Cortex of kidney (tissue), 1 donor: ENCODE measurements at places on chromosomes 1 and 21.
A peak's percentile ranks its signal among the peaks of the same experiment; 100 is the strongest.

DNA sequence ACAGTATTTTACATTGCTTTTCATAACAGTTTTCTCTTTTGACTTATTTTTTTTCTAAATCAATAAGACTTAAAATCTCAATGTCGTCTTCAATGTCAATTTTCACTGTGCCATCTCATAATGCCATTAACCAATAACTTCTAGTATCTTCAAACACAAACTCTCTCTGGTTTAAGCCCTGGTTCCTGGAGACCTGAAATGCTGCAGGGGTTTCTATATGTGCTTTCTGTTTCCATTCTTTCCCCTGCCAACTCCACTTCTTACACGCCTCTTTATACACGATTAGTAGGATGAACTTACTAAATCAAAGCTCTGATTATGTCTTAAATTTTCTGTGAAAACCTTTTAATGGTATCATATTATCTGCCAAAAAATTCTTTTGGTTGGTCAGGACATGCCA is 191.4 kb downstream of the AMY1C start:
- no peak for DNase-seq

- no peak for DNase-seq
Observed at GRCh38 chr1:154849645-154850131, 20.4 kb downstream of the KCNN3 start.

DNA sequence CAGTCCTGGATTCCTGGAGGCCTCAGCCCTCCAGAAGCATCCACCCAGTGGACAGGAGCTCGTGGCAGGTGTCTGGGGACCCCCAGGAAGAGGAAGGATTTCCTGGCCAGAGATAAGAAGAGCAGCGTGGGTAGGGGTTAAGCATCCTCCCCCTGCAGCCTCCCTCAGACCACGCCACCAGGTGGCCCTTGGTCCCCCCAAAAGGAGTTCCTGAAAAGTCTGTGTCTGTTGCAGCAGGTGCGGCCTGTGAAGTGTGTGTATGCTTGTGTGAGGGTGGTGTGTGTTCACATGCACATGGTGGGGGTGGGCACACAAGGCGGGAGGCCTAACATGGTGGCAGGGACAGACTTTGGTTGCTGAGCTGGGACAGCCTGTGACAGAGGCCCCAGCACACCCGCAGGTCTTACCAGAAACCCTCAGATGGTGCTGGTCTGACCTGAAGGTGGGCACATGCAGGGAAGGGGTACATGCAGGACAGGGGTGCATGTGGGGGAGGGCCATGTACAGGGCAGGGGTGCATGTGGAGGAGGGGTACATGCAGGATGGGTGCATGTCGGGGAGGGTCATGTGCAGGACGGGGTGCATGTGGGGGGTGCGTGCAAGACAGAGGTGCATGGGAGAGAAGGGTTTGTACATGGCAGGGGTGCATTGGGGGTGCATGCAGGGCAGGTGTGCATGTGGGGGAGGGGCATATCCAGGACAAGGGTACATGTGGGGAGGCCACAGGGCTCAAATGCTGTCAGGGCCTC is 18.2 kb upstream of the RUNX3 start:
- DNase-seq = no peak

GRCh38 chr1:165845992-165846748 is 18.8 kb downstream of the UCK2 start:
- no peak for DNase-seq

DNA sequence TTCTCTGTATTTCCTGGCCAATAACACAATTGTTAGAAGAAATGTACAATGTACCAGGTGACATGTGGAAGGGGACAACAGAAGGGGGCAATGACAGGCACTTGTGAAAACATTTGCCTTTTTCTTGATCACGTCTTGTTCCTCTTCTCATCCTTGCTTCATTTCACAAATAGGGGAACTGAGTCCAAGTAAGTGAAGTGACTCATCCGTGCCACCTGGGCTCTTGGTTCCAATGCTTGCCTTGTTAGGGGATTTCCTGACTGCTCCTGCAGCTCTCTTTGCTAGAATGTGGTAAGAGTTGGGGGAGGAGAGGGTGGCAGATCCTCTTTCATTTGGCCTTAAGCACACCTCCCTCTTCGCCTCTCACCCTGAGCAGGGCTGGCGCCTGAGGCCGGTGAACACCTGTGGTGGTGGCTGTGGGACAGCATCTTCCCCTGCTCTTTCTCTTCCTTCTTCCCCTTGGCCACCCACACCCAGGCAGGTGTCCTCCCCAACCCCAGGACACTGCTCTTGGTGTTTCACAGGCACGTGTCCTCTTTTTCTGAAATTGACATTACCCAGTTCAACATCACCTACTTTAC is 2.2 kb upstream of the RHEX start:
- no peak for DNase-seq

DNA sequence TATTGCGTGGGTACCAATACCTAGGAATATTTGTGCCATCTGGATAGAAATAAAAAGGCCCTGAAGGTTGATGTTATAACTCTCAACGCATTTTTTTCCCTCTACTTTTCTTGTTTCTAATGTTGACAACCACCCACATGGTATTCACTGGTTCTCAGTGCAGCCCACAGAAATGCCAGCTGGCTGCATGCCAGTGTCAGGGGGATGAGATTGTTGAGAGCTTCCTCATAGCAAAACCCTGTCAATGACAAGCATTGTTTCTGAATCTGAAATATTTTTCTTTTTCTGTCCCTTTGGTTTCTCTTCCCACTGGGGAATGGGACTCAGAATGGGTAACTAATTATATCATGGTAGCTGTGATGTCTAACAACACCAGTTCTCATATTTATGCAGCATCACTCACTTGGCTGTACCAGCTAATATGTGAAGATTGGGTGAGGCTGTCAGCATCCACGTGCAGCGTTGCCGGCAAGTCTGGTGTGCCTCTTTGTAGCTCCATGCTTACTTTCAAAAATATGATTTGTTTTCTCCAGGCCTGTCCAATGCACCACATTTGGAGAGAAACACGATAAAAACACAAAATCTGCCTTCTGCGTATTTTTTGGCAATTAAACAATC is 284.6 kb downstream of the PTBP2 start:
- DNase-seq = no peak

DNA sequence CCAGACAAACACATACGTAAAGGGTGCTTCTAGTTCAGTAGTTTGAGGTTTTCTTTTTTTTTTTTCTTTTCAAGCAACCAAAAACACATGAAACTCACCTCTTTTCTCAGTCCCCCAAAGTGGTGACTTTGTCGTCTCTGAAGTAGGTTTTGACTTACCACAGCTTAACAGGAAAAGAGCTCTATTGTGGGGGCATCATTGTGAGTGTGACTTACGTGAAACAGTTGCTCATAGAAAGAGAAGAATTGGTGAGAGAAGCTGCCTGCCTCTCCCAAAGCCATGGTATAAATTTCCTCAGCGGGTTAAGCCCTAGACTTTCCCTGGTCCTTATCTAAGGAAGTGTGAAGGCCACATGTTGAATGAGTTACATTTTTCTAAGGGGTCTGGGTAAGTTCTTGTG is 11.9 kb downstream of the FASLG start:
- no peak for DNase-seq

DNA sequence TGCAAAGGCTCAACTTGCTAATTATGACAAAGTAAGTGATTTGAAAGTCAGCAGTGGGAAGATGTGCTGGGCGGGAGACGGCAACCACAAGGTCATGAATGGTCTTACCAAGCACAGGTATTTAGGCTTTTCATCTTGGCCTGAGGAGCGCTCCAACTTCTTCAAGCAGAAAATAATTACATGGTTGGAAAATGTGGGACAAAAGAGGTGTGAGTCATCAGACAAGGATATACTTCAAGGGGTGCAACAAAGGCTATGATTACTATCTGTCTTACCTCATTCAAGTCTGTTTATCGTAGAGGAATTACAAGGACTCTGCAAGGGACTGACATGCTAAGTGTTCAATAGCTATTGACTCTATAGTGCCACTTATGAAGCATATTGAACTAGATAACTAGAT is 2005.7 kb downstream of the MRPL39 start:
- no peak for DNase-seq

DNA sequence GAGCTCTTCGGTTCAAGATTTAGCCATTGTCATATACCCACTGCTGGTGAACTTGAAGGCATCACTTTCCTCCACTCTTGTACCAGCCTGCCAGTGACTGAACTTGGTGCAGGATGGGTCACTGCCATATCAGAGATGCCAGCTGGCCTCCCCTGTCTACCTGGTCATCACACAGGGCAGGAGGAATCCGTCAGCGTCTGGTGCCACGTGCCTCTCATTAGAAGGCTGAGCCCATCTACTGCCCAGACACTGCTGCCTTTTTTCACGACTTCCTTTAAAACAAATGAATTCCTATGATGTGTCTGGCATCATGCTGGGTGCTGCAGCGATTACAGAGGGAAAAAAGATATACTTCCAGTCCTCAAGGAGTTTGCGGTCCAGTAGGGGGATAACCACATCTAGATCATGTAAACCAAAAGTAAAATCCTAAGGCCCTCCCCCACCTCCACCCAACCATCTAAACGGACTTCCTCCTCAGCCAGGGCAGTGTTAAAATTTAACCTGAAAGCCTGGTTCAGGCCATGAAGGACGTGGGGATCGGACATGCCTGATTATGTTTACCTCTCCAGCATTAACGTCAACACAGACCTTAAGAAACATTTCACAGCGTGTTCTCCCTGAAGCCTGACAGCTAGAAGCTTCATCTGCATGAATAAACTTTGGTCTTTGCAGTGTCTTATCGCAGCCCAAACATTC is 29.2 kb upstream of the PDE9A start:
- DNase-seq = no peak

DNA sequence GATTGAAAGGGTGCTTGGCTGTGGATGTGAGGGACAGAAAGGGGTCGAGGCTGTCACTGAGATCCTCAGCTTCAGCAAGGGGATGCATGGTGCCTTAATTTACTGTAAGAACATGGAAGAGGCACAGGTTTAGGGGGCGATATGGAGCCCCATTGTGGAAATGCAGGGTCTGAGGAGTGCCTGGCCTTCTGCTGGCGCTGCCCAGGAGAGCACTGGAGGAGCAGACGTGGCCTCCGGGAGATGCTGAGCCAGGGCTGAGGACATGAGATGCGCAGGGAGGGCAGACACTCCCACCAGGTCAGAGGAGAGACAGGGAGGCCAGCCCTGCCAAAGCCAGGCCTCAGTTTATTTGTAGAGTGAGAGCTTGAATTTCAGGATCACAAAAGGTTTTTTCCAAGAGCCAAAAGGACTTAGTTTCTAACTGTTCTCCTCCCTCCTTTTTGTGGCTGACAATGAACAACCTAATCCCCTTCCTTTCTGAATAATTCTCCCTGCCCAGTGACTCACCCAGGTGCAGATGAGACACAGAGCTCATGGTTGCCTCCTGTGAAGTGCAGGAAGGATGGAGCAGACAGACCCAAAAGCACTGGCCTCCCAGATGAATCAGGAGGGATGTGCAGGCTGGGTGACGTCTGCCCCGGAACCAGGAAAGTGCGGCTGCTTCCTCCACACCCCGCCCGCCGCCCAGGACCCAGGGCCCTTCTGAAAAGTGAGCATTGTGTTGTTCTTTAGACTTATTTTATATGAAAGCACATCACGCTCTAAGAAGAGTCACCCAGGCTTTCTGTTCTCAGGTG is 73.0 kb upstream of the TMPRSS2 start:
- no peak for DNase-seq

- no peak for DNase-seq
Observed at GRCh38 chr1:48294656-48295055, 72.1 kb downstream of the SLC5A9 start.

DNA sequence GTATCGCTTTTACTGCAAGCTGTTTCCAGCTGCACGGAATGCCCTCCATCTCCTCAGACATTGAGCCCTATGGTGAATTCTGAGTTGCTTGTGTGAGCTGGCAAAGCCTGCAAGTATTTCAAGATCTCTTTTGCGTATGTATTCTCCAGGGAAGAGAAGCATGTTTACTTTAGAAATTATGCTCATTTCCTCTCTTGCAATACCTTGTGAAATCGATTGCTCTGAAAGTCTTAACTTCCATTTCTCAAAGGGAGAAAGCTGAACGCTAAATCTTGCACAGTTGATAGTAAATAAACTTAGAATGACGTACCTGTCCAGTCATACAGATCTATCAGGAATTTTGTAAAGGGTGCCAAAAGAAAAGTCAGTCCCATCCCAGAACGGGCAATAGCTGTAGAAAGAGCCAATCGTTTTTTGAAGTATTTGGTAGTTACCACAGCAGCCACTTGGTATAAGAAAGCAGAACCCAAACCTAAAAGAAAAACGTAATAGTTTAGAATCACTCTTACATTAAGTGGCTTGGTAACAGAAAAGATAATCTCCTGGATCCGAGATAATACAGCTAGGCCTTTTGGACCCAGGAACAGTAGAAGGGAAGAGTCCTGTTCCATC is 10.0 kb downstream of the SLC16A4 start:
- no peak for DNase-seq

- peak; percentile 18 for DNase-seq
Observed at GRCh38 chr1:234612352-234613127, 2.6 kb upstream of the IRF2BP2 start.

GRCh38 chr1:29033829-29034466 is 89.8 kb downstream of the TMEM200B start:
- no peak for DNase-seq

- DNase-seq = no peak
Observed at GRCh38 chr1:14037101-14037847, 337.3 kb downstream of the PRDM2 start.

- DNase-seq = no peak
Observed at GRCh38 chr1:27599605-27600497, 4.1 kb downstream of the AHDC1 start.

GRCh38 chr1:26404641-26405040 is 6.0 kb upstream of the LIN28A start:
- DNase-seq = no peak

DNA sequence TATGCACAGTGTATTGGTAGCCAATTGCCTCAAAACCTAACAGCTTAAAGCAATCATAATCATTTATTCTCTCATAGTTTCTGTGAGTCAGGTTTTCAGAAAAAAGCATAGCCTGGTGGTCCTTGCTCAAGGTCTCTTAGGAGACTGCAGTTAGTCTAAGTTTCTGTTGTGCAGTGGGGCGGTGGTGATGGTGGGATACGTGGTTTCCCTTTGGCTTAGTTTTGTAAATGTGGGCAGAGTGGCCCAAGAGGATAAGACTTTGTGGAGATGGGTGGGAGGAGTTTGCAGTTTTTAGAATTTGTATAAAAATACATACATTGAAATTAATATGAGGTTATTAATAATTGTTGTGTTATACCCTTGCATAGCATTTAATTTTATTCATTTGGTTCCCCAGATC is 68.6 kb downstream of the NOS1AP start:
- DNase-seq = no peak

- DNase-seq = no peak
Observed at GRCh38 chr1:10803971-10804820, 7.8 kb upstream of the CASZ1 start.
